ENCODE measurements at places on chromosomes 7 and 10.

DNA sequence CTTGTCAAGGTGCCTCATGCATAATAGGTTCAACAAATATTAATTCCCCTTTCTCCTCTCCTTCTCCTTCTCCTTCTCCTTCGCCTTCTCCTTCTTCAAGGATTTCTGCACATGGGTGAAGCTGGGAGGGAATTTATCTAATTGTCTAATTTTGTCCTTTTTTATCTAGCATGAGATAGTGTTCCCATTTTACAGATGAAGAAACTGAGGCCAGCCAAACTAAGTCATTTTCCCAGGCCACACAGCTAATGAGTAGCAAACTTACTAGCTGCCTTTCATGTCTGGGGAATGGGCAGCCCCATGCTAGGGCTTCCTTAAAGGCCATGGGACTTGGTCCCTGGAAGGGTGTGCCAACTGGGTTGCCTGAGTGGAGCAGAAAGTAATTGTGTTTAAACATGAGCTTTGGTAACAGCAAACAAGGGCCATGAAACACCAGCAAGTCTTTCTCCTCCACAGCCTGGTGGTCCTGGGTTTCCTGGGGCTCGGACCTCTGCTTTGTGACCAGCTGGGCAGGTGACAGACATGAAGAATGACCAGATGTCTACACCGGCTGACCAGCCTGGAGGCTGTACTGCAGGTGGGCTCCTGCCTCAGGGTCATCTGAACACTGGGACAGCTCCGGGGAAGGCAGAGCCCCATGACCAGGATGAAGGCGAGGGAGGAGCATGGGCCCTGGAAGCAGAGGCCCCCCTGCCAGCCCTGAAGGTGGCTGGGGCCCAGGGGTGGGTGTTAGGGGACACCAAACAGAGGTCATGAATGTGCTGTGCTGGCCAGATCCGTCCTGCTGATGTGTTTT is 138.0 kb downstream of the PTPN20 start:
- no peak for DNase-seq

- no peak for DNase-seq
Observed at GRCh38 chr7:15197042-15197977, 294.8 kb upstream of the DGKB start.

GRCh38 chr7:42440951-42441350 is 203.9 kb upstream of the GLI3 start:
- no peak for DNase-seq

DNA sequence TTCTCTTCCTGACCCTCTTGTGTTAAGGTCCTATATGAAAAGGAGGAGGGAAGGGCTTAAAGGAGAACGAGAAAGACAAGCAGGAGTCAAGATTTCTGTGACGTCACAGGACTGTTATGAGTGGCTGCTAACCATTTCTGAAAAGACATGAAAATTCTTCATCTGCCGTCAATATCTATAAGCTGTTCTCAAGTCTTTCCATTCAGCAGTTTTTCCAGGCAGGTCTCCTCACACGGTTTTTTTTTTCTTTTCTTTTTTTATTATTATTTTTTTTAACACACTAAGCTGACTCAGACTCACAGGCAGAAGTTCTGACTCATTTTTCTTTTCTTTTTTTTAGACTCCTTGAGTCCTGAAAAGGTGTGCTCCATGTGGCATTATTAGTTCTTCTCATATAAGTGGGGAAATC is 72.0 kb downstream of the DGKI start:
- DNase-seq, result no peak

DNA sequence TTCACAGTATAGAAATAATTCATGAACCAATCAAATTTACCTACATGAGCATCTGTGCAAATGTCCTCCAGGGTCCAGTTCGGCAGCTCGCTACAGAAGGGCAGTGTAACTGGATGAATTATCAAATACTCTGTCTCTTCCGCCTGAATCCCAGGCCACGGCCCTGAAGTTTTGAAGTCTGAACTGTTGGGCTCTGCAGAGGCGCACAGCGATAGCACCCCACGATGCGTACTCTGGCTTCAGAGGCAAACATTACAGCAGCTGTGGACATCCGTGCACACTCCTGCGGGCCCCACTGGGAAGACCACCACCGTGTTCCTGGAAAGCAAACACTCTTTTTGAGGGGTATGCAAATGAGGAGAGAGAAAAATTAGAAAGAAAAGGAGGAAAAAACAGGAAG is 259.8 kb upstream of the TCERG1L start:
- no peak for DNase-seq

DNA sequence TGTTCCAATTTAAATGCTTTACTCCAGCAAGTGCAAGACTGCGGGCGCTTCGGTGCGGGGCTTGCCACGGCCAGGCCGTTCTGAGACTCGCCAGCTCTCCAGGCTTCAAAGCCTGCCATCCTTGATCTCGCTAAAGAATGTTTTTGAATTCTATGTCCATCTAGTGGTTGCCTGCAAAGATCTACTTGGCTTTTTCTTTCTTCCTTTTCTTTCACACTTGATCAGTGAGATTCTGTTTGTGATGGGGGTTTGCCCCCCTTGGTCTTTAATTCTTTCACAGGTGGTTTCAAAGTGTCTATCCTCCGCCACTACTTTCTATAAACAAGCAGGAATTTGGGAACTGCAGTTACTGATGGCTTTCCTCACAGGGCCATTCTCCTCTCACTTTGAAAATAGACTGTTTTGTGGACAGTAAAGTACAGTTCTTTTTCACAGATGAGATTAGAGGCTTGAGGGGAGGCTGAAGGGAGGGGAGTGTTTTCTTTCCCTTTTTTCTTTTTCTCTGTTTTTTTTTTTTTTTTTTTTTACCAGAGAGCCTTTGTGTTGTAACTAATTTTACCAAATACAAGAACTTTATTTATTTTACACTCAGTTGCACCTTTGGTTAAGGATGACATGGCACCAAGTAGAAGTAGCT is 15.2 kb upstream of the FBXW4 start:
- DNase-seq, result no peak

DNA sequence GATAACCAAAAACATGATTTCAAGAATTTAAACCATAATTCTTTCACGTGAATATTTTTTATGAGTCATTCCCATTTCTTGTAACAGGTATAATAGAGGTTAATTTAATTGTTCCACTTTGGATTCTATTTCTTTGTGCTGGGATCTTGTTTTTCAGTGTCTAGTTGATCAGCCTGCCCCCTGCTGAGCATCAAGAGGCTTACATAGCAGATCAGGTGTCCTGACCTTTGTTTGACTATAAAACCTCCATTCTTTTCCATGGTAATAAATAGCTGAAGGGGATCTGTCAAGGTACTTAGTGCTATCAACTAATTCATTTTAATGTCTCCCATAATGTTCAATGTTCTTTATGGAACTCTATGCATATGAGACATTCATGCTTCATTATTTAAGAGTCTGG is 4.9 kb downstream of the COL17A1 start:
- peak; percentile 19 for DNase-seq

GRCh38 chr10:62512732-62513475 is 138.7 kb downstream of the ZNF365 start:
- no peak for DNase-seq

DNA sequence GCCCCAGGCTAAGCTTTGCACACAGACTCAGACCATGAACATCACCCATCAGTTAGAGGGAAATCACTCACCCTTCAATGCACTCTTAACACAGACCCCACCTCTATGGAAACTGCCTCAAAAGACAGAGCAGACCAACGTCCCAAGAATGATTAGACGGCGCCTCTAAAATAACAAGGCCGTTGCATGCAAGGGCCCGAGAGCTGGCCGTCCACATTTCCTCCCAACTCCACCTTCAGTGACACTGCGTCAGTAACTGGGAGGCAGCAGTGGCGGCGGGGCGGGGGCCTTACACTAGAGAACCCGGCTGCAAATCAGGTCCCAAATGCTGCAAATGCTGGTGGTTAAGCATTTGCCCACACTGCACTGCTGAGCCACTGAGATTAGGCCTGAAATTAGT is 115.0 kb downstream of the PTPRN2 start:
- no peak for DNase-seq

DNA sequence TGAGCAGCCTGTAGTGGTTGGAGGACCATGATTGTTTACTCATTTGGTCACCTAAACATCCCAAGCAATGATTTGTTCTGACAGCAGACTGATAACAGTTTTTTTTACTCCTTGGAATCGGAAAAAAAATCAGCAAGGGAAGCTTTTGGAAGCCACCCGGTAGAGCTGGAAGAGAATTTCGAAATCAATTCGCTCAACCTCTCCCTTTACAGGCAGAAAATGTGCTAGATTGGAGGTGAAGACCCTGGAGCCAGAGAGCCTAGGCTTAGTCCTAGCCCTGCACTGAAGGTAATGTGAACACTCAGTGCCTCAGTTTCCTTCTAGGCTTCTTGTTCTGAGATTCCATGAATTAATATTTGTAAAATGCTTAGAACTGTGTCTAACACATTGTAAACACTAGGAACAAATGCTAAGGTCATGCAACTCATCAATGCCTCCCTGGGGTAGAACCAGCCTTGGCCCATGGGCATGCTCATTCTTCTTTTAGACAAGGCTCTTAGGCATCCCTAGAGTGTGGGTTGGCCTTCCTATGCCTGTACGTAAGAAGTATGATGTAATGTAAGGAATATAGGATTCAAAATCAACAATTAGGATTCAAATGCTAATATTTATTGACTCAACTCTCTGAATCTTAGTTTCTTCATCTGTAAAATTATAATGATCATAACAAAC is 52.7 kb downstream of the MET start:
- DNase-seq, result no peak

DNA sequence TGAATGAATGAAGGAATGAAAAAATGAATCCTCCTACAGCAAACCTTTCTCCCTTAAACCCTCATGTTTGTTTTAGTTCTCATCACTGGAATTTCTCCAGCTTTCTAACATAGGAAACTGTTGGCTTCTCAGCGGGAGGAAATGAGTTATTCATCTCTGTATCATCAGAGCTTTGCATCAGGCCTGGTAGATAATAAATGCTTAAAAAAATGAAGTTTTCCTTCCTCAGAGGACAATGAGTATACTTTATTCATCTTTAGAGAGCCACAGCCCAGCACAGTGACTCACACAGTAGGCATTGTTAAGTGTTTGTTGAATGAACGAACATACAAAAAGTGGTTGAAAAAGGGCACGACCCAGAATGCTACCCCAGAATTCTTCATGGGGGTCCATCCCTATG is 62.6 kb downstream of the COL13A1 start:
- no peak for DNase-seq

DNA sequence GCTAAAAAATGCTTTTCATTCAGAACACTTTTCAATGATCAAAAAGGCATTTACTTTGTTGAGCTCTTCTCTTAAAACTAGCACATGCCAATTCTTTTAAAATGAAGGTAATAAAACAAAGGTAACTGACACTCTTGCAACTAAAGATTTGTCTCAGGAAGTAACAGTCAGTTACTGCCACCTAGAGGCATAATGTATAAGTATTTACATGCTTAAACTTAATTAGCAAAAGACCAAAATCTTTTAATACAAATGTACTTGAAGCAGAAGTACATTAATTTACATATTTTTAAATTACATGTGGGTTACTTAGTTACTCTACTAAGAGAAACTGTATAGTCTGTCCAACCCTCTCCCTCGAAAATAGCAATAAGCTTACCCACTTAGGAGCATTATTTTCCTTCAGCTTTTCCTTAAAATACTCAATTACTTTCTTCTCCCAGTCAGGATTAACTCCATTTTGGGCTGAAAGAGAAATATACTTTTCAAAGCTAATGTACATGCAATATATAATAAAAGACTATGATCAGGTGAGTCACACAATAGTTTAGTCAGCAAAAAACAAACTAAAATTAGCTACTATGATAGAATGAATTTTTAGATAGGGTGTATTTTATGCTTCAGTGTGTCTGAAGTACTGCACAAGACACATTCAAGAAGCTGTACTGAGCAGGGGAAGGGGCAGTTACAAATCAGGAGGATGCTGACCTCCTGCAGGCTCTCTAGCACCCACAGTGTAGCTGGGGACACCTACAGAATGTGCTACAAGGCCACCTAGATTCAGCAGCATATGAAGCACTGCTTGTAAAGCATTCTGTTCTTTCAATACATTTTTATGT is 13.0 kb downstream of the MCMBP start:
- no peak for DNase-seq

GRCh38 chr10:120789303-120790203 is 61.6 kb upstream of the WDR11 start:
- no peak for DNase-seq

- no peak for DNase-seq
Observed at GRCh38 chr10:59181668-59182067, 5.2 kb downstream of the PHYHIPL start.

- DNase-seq, result no peak
Observed at GRCh38 chr10:112388548-112388947, 14.6 kb downstream of the ACSL5 start.

GRCh38 chr7:73669858-73670385 is 2.3 kb downstream of the VPS37D start:
- DNase-seq, result no peak

GRCh38 chr10:112966194-112966855 is 16.3 kb downstream of the TCF7L2 start:
- DNase-seq, result no peak
